ENCODE measurements at places on chromosomes 6 and 20.

DNA sequence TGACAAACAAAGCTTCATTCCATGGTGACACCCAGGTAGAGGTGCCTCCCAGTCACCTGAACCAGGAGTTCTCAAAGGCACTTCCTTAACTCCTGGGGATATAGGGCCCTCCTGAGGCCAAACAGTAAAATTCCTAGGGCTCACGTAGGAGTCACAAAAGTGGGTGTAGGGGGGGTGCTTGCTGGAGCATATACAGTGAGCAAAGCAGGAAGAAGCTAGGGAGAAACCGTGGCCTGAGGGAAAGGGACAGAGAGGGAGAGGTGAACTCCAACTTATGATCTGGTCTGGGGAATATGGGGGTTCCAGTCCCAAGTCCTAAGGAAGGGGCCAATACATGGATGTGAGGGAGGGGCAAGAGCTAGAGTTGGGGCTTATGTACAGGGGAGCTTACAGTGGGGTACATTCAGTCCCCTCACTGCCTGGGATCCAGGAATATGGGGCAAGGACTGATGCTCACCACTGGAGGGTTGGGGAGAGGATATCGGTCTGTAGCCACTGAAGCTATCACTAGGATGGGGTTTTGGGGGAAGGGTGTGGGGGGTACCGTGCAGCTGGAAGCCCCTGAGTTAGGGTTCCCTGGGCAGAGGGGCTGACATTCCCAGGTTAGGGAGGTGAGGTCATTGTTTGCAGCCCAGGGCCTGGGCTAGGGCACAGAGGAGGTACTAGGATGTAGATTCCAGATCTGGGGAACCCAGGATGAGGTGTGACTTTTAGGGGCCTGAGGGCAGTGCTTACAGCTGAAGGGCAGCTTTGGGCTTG lies 950 bp downstream of the PEDS1 start:
- DNase-seq: no peak

DNA sequence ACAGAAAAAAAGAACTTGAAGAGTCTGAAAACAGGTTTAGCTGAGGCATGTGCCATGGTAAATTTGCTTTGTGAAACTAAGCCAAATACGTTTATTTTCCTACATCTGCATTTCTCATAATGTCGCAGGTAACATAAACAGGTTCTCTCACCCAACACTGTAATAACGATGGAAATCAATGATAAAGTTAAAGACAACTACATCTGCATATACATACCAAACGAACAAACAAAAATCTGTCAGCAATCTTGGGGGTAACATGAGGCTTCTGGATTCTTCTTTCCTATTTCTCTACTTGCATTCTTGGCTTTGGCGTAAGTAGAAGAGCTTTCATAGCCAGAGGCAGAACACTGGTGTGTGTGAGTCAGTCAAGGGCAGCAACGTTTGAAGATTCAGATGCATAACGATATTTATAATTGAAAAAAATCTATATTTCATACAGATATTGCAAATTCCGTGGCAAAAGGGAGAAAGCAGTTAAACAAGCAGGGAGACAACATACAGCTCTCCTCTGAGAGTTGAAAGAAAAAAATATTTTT lies 195.1 kb downstream of the EDN1 start:
- DNase-seq: no peak

DNA sequence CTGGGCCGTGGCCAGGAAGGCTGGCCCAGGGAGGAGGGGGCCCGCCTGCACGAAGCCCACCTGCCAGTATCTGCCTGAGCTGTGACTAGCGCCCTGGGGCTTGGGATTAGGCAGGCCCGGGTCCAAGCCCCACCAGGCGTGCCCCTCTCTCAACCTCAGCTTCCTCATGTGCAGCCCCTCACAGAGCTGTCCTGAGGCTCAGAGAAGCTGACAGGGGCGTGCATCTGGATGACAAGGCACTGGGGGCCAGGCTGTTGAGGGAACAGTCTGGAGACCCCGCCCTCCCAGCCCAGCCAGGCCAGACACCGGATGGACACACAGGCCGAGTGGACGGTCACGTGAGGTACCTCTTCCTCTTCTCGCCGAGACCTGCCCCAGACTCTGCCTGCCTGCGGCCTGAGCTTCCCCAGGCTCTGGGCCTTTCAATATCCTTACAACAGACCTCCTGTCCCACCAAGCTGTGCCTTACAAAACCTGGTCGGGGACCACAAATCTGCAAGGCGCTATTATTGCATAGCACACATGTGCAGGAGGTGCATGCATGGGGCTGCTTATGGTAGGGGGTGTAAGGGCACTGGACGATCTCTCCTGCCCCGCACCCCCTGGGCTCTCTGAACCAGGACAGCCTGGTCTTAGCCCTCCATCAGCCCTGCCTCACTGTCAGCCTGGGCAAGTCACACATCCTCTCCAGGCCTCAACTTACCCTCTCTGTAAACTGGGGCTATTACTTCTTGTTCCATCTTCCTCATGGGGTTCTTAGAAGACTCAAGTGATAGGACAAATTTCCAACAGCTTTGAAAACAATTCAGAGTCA lies 20.0 kb downstream of the NOL4L start:
- DNase-seq: peak; percentile 27

DNA sequence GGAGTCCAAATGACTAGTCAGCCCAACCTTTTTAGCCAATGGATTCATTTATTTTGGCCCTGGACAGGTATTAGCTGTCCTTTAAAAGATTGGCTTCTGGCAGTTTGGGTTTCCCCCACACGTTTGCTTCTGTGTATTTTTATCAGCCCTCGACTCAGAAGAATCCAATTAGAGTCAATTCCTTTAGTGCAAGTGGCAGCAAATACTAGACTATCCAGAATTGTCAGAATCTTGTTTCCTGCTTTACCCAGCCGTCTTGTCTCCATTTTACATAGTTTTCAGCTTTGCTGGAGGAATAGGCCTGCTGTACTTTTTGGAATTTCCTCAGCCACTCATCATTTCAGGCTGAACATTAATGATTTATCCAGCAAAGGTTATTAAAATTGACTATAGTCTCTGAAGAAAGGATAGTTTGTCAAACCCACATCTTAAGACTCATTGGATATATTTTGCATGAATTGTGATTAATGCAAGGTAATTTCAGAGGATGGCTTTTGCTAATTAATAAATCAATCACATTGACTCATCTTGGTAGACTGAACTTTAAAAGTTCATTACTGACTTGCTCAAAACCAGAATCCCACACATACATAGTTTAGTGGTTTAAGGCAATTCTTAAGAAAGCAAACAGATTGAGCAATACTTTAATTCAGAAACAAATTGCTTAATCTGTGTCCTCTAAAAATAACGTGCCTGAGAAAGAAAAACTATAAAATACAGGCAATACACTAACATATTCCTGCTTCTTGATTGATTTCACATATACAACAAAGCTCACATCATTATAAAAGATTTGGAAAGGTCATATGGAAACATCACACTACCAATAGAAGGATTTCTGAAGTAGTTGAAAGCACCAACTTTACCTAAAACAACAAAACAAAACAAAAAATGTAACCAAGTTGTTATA lies 62.9 kb upstream of the ZNF217 start:
- DNase-seq: no peak

DNA sequence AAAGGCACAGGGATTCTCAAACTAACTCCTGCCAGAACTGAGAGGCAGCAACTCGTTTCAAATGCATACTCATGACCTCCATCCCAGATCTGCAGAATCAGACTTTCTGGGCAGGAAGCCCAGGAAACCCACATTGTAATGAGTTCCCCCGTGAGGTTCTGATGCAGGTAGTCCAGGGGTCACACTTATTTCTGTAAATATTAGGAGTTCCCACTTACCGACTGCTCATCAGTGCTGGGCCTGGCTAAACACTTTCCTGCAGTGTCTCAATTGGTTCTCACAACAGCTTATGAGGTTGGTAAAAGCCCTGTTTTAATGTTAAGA lies 11.6 kb downstream of the DUSP15 start:
- DNase-seq: no peak

Measured in breast epithelium (tissue), 4 donors.